ENCODE measurements at places on chromosomes 16 and 17.

- no peak for DNase-seq
These were observed 59.4 kb upstream of the CMIP start for GRCh38 chr16:81385031-81385756.

DNA sequence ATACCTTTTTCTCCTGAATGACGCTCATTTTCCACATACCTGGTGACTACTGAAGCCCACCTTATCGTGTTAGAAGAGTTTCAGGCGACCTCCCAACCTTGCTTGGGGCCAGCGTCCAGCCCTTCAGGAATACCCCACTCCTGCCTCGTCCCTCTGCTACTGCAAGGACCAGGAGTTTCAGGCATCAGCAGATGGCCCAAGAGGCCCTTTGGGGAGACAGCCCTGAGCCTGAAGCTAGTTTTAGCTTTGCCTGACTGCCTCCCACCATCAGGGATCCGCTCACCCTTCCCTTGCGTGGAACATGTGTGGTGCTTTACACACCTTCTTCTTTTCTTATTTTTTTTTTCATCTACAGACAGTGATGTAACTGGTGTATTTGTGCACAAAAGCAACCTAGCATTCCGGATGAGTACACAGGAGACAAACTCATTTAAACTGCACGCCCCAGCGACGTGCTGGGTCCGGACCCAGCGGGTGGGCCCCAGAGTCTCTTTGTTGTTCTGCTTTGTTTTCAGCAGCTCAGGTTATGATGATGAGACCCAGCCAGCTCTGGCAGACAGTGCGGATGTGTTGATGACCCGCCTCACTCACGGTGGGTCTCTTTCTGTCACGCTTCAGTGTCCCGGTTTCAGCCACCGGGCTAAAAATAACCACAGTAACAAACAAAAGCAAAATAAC is 242.4 kb downstream of the C16orf95 start:
- no peak for DNase-seq

DNA sequence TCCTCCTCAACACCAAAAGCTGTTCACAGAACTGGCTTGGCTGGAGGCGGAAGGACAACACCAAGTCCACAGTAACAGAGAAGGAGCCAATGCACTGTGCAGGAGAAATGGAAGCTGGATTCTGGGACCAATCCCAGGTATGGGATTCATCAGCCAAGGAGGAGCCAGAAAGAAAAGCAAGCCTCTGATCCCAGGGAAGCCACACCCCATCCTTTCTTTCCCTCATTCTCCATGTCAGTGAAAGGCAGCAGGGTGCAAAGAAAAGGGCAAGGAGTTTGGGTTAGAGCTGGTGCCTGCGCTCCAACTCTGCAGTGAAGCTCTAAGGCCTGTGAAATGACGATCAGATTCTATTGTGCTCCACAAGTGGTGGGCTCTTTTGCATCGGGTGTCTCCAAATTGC is 11.0 kb downstream of the DCAKD start:
- DNase-seq = no peak

DNA sequence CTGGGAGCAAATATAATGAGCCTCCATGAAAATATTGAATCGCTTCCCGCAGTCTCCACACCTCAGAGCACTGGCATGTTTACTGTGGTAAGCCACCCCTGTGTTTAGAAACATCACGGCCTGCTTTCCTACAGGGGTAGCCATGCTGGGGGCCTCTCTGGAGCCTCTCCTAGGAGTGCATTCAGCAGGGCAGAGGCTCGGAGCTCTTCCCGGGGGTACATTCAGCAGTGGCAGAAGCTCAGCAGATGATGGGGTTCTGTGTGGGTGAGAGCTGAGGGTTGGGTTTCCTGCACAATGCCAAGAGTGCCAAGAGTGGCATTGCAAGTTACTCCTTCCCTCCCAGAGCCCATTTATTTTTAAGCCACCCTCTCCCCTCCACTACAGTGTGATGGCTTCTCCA is 386.6 kb downstream of the SEC14L1 start:
- no peak for DNase-seq

GRCh38 chr17:61815863-61816503 is 47.3 kb downstream of the BRIP1 start:
- no peak for DNase-seq

DNA sequence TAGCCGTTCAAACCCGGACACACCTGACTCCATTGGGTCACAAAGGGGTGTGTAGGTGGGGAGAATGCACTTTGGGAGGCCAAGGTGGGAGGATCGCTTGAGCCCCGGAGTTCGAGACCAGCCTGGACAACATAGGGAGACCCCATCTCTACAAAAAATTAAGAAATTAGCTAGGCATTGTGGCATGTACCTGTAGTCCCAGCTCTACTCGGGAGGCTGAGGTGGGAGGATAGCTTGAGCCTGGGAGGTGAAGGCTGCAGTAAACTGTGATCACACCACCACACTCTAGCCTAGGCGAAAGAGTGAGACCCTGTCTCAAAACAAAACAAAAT is 942 bp upstream of the PHOSPHO1 start:
- no peak for DNase-seq

DNA sequence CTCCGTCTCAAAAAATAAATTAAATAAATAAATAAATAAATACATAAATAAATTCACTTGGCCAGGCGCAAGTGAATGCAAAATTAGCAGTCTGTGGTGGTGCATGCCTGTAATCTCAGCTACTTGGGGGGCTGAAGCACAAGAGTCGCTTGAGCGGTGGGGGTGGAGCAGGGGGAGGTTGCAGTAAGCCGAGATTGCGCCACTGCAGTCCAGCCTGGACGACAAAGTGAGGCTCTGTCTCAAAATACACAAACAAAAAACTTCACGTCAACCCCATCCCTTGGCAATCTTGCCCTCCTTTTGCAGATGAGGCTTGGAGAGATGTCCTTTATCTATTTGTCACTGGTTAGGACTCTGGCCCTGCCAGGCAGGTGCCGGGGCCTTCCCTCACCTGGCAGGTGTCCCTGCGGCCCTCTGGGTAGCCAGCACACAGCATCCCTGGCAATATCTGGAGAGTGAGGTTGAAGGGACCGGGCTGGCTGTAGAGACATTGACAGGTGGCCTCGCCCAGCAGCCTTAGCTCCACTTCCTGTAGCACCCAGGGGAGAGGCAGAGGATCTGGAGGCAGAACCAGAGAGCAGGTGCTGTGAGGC is 4.4 kb downstream of the PRSS36 start:
- no peak for DNase-seq
